Stimulated activated CD8-positive, alpha-beta memory T cell treated with anti-CD3 and anti-CD28 coated beads, Interleukin-4, amount 100 ng/mL, for 1 hour (primary cell): ENCODE measurements at places on chromosomes 6 and 20.

- DNase-seq = no peak
Measured at GRCh38 chr6:16267428-16268263, 29.3 kb downstream of the GMPR start.

- DNase-seq = no peak
Measured at GRCh38 chr20:8777911-8778310, 291.0 kb upstream of the PLCB4 start.

- no peak for DNase-seq
Measured at GRCh38 chr6:81792826-81793225, 40.3 kb upstream of the TENT5A start.

- DNase-seq = no peak
Measured at GRCh38 chr20:13286607-13287006, 65.5 kb downstream of the ISM1 start.

- DNase-seq = no peak
Measured at GRCh38 chr6:162244031-162244430, 483.5 kb downstream of the PRKN start.
